Ascending aorta (tissue), 2 donors: ENCODE measurements at places on chromosomes 2 and 18. TPM values are rescaled to one million over a fixed set of nuclear protein-coding genes. Genes with fewer than 3 reads are reported as not detected.

GRCh38 chr2:201854221-201854801 lies 48.0 kb downstream of the CDK15 start:
- no peaks in the 10 kb centered on the region for H3K4me1 ChIP-seq
- H3K36me3 ChIP-seq = no peaks in the 10 kb centered on the region
- no peak overlapping the region for H3K27ac ChIP-seq
- no peak for DNase-seq
- H3K27me3 ChIP-seq = no peaks in the 10 kb centered on the region

IHH gene
- total RNA-seq = not detected

HOXD13 gene
- not detected for total RNA-seq

- DNase-seq = no peak
- H3K4me1 ChIP-seq = no peaks in the 10 kb centered on the region
- H3K27ac ChIP-seq = no peak overlapping the region
- H3K36me3 ChIP-seq = peaks cover 6% of the 10 kb centered on the region
- H3K27me3 ChIP-seq = no peaks in the 10 kb centered on the region
- no peak overlapping the region for H3K4me3 ChIP-seq
These were observed 22.4 kb downstream of the PTPN2 start for GRCh38 chr18:12861637-12862036.

LONRF2 gene
- 7.6 TPM for total RNA-seq

DNA sequence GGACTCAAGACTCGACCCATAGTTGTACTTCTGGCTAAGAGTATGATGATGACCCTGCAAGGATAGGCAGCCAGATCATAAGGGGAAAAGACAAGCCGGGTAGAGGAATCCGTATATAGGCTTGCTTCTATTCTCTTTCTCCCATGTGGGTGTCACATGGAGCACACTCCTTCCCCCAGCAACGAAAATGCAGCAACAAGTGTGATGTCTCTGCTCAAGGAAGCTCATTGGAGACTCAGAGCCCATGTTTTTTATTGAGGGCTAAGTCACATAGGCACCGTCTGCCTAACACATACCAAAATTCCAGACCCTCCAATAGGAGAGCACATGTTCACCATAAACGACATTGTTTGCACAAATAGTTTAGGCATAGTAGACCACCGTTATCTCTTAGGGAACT lies 6.3 kb downstream of the ZNF2 start:
- DNase-seq = no peak
- no peaks in the 10 kb centered on the region for H3K4me1 ChIP-seq
- no peak overlapping the region for H3K4me3 ChIP-seq
- no peak overlapping the region for H3K27ac ChIP-seq
- peaks cover 2% of the 10 kb centered on the region for H3K36me3 ChIP-seq

AKAIN1 gene
- total RNA-seq = not detected

B4GALT6 gene
- total RNA-seq = 0.32 TPM

DNA sequence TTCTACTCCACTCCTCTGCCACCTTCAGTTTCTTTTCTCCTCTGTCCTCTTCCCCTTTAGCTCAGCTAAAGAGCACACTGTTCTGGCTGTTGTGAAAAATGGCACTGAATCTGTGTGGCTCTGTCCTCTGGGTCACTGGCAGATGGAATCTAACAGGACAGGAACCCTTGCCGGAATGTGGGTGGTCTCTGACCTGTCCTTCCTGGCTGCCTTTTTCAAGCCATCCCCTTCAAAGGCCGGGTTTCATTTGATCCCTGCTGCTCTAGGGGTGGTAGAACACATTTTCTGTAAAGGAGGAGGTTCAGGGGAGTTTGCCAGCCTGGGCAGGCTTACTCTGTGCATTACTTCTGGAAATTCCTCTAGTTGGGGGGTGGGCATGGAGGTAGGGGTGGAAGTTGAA lies 29.9 kb downstream of the MTCL1 start:
- H3K36me3 ChIP-seq = no peaks in the 10 kb centered on the region
- no peak overlapping the region for H3K27ac ChIP-seq
- H3K4me1 ChIP-seq = no peaks in the 10 kb centered on the region
- no peak overlapping the region for H3K4me3 ChIP-seq
- no peak for DNase-seq

RAPGEF4 gene
- 79.9 TPM for total RNA-seq

DNA sequence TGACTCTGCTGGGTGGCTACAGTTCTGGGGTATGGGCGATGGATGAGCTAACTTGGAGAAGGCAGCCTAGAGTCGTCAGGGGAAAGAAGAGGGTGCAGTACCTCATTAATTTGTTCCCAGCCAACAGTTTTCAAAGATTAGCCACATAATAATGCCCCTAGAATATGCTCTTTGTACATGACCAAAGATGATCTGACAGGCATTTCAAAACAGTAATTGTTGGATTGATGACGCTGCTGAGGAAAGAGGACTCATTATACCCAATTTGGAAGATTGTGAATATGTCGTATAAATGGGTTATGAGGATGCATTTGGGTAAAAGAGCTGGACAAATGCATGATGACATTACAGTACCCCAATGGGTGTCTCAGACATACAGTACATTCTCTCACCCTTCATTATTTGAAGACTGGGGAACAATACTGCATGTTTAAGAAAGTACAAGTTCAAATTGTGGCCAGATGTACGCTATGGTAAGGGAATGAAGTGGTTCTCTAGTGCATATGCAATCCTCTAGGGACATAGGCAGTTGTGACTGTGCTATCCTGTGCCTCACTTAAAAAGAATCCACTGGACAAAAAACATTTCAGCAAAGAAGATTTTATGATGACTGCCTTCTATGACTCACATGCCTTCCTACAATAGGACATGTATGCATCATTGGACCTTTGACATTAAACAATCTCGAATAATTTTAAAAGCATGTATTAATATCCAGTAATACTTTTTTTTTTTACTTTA lies 233.2 kb downstream of the CNTNAP5 start:
- H3K4me3 ChIP-seq = no peak overlapping the region
- no peaks in the 10 kb centered on the region for H3K36me3 ChIP-seq
- no peaks in the 10 kb centered on the region for H3K4me1 ChIP-seq

STK25 gene
- 259 TPM for total RNA-seq

FSHR gene
- not detected for total RNA-seq

SLC9A4 gene
- not detected for total RNA-seq

GRCh38 chr2:73301636-73302035 lies 8.3 kb upstream of the EGR4 start:
- no peak overlapping the region for H3K27ac ChIP-seq
- no peaks in the 10 kb centered on the region for H3K36me3 ChIP-seq
- H3K4me3 ChIP-seq = no peak overlapping the region
- no peak for DNase-seq
- no peaks in the 10 kb centered on the region for H3K4me1 ChIP-seq
- H3K27me3 ChIP-seq = no peaks in the 10 kb centered on the region

- peaks cover 22% of the 10 kb centered on the region for H3K4me1 ChIP-seq
- no peaks in the 10 kb centered on the region for H3K36me3 ChIP-seq
- no peak for DNase-seq
These were observed 6.8 kb downstream of the ADCYAP1 start for GRCh38 chr18:911486-911885.

DNA sequence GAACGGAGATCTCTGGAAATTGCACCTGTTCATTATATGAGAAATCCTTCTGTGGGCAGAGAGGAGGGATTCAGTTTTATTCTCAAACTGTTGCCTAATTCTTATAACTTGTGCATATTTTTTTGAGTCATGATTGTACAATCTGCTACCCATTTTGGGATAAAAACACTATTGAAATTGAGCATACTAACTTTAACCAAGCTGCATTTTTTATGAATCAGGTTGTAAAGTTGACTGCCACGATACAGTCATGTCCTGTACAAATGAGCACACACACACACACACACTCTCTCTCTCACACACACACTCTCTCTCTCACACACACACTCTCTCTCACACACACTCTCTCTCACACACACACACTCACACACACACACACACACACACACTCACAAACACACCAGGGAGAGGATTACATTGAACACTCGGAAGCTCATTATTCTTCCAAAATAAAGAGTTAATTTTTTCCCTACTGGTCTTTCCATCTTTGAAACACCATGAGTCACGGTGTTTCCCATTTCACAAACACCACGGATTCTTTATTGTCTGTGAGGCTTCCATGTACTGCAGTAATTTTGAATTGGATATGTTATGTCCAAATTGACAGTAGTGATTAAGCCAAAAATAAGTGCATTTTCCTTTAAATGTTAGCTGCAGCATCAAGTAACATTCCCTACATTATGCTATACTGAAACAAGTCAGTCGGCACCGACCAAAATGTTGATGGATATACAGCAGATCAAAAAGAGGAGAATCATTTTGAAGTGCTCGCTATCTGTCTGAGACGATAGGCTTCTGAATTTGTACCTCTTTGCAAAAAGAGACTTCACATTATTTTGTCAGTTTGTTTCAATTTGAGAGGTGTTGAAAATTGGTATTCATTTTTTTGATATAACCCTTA lies 216.9 kb downstream of the ARHGAP15 start:
- H3K36me3 ChIP-seq = no peaks in the 10 kb centered on the region
- H3K27ac ChIP-seq = no peak overlapping the region
- no peak overlapping the region for H3K4me3 ChIP-seq
- H3K4me1 ChIP-seq = no peaks in the 10 kb centered on the region

- no peaks in the 10 kb centered on the region for H3K27me3 ChIP-seq
- no peaks in the 10 kb centered on the region for H3K36me3 ChIP-seq
- peaks cover 4% of the 10 kb centered on the region for H3K4me1 ChIP-seq
- DNase-seq = no peak
- H3K27ac ChIP-seq = no peak overlapping the region
- no peak overlapping the region for H3K4me3 ChIP-seq
These were observed 5.7 kb downstream of the GFPT1 start for GRCh38 chr2:69381337-69381737.

UGT1A1 gene
- not detected for total RNA-seq

- no peak overlapping the region for H3K27ac ChIP-seq
- no peaks in the 10 kb centered on the region for H3K36me3 ChIP-seq
- no peak overlapping the region for H3K4me3 ChIP-seq
- no peaks in the 10 kb centered on the region for H3K27me3 ChIP-seq
- no peak for DNase-seq
These were observed 368.2 kb downstream of the IRS1 start for GRCh38 chr2:226431288-226431948.

DNA sequence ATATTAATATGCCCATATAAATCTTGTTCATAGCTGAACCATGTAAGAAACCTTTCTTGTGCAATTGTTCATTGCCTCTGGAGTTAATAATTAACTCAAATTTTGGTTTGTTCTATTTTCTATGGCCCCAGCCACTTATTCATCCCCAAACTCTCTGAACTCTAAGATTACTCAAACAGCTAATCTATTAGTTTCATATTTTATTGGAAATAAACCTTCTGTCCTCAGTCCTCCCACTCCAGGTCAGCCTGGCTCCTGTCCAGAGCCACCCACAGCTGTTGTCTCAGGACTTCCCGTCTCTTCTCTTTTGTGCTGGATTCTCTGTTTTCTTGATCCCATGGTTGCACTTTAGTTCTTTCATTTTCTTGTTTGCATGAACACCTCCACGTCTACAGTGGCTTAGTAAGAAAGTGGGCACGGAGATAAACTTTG lies 4.4 kb upstream of the RNF103 start:
- DNase-seq = no peak
- no peak overlapping the region for H3K4me3 ChIP-seq
- H3K4me1 ChIP-seq = peaks cover 4% of the 10 kb centered on the region
- no peak overlapping the region for H3K27ac ChIP-seq
- H3K27me3 ChIP-seq = no peaks in the 10 kb centered on the region

- no peak for DNase-seq
- H3K36me3 ChIP-seq = no peaks in the 10 kb centered on the region
- H3K27ac ChIP-seq = no peak overlapping the region
- no peaks in the 10 kb centered on the region for H3K4me1 ChIP-seq
These were observed 34.1 kb upstream of the SLC39A10 start for GRCh38 chr2:195622966-195623365.

- no peaks in the 10 kb centered on the region for H3K36me3 ChIP-seq
- H3K4me1 ChIP-seq = no peaks in the 10 kb centered on the region
- DNase-seq = no peak
- no peaks in the 10 kb centered on the region for H3K27me3 ChIP-seq
- H3K4me3 ChIP-seq = peak overlapping the region; percentile 36
These were observed 738 bp downstream of the CHST9 start for GRCh38 chr18:27184115-27185024.
